ENCODE measurements at places on chromosomes 2 and 18.
A peak's percentile ranks its signal among the peaks of the same experiment; 100 is the strongest.

DNA sequence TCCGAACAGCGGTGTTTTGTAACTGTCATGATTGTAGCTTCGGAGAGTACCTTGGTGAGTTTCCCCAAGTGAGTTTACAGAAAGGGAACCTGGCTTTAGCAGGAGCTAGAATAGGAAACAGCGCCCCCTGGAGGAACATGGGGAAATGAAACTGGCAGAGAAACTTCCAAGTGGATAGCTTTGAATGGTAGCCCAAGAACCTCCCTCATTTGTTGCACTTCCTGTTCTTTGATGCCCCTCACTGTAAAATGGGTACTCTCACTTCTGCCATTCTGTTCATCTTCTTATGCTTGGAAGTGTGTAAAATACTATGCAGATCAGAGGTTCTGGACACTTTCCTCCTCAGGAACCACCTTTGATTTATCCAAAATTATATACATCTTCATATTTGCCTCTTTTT, 36.2 kb downstream of the CHST10 start:
- peak; percentile 37 for DNase-seq

GRCh38 chr2:144776766-144777165, 256.8 kb upstream of the ZEB2 start:
- DNase-seq, result no peak

DNA sequence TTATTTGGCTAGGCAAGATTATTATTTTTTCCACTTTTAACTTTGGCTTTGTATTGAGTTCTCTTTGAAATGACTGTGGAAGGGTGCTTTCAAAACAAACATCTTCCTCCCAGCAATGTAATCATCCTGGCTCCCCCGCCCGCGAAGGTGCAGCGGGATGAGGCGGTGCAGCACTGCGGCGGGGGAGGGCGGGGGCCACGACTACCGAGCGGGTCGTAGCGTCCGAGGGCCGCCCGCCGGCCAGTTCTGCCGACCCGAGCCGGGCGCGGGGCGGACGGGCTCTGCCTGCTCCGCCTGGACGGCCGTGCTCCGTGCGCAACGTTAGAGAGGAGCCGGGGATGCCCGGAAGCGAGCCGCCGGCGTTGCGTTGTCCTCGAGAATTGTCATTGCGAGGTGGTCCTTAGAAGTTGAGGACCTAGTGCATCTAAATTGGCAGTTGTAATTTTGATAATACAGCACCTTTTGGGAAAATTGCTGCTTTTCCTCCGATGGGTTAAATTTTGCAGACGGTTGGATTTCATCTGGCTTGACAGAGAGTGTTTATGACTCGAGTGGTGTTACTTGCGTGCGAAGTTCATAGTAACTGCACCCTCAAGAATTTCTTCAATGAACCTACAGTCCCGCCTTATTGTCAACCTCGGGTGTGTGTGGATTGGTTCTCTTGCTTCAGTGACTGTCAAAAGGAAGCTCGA, 1.1 kb downstream of the EPC2 start:
- DNase-seq, result peak; percentile 74

DNA sequence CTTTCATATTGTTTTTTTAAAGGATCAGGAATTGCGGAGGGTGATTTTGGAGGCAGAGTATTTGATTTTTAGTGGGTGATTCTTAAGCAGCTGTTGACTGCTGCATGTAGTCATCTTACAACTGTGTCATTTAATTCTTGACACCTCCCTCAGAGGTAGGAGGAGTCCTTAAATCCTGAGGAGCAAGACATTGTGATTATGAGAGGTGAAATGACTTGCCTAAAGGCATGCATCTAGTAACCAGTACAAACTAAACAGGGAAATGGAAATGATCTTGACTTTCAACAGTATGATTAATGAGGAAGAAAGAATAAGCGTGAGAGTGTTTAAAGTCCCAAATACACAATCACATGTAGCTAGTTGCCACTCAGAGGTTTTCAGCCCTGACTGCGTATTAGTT, 440.7 kb downstream of the THSD7B start:
- no peak for DNase-seq

GRCh38 chr18:45688833-45689232, 35.1 kb upstream of the SLC14A1 start:
- DNase-seq, result no peak

GRCh38 chr2:207881902-207882301, 112.2 kb upstream of the FZD5 start:
- DNase-seq, result peak; percentile 38

DNA sequence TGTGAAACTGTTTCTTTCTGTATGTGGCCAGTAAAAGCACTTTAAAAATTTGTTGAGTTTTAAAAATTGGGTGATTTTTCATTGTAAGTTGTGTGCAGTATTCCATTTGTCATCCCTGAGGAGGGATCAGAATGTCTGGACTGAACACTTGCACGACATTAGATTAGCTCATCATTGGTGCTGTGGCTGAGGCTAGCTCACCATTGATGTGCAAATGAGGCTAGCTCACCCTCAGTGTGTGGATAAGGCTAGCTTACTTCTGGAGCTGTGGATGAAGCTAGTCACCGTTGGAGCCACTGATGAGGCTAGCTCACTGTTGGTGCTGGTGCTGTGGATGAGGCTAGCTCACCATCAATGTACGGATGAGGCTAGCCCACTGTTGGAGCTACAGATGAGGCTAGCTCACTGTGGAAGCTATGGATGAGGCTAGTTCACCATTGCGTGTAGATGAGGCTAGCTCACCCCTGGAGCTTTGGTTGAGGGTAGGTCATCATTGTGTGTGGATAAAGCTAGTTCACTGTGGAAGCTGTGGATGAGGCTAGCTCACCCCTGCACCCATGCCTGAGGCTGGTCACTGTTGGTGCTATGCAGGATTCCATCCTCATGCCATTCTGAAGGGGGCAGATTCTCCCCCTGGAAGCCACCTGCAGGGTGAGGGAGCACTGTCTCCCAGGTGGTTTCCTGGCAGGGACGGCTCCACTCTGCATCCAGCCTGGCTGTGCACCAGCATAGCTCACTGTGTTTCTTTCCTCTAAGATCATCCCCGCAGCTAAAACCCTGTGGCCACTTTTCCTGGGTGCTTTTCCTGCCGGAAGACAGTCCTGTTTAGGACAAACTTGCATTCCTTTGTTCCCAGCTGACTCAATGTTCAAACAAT, 101.1 kb downstream of the TWIST2 start:
- DNase-seq, result no peak

GRCh38 chr2:162327134-162327769, 8.8 kb upstream of the IFIH1 start:
- DNase-seq, result no peak

GRCh38 chr2:200278694-200279316, 27.7 kb upstream of the SPATS2L start:
- DNase-seq, result no peak

GRCh38 chr2:2557475-2557874, 226.4 kb upstream of the MYT1L start:
- DNase-seq, result no peak

DNA sequence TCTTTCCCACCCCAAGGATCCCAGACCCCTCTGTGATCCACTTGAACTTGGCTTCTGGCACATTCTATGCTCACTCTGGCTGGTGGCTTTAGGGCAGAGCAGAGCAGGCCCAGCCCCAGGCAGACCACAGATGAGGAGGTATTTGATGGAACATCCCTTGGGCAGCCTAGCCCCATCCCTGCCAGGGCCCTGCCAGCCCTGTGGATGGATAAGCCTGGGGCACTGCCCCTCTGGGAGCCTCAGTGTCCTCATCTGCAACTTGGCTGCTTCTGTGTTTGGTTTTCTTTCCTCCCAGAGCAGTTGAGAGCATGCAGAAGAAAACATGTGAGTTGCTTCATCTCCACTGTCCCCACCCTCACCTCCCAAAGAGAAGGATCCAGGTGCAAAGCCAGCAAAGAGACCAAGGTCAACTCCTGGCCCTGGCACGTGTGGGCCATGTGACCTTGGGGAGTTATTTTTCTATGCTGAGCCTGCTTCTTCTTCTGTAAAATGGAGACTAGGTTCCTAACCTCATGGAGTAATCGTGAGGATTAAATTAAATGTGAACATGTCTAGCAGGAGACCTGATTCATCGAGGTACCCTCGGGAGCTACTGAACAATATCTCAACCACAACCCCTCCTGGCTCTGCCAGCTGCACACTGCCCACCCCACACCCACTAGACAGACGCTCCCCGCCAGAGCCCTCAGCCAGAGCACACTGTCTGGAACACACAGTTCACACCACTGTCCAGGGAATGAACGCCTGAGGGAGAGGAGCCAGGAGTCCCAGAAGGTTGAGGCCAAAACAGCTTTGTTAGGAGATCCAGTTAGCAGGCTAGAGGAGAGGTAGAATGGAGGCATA, 14.6 kb upstream of the TNS1 start:
- no peak for DNase-seq

GRCh38 chr2:24885221-24886125, 34.6 kb downstream of the ADCY3 start:
- DNase-seq, result no peak

- DNase-seq, result no peak
Measured at GRCh38 chr2:203451689-203452088, 83.4 kb downstream of the RAPH1 start.

GRCh38 chr2:9212661-9213411, 6.2 kb downstream of the ASAP2 start:
- no peak for DNase-seq

DNA sequence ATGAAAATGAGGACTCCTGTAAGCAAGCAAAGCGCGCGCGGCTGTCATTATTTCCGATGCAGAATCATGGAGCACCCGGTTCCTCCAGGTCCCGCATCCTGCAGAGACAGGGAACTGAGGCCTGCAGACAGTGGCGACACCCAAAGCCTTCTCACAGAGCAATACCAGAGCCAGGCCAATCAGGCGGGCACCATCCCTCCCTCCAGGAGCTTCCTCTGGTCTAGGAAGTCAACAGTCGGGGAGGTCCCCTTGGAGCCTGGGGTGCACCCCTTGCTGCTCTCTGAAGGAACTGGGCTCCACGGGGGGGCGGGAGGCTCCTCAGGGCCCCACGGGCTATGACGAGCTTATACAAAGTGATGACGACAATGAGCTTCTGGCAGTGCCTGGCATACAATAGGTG, 60.3 kb upstream of the HPCAL1 start:
- DNase-seq, result no peak

GRCh38 chr2:32291746-32292145, 14.0 kb downstream of the YIPF4 start:
- DNase-seq, result no peak

- DNase-seq, result no peak
Measured at GRCh38 chr2:30971231-30972025, 164.2 kb upstream of the CAPN13 start.

- no peak for DNase-seq
Measured at GRCh38 chr18:5546660-5547059, 2.9 kb upstream of the EPB41L3 start.

GRCh38 chr18:5979971-5980457, 84.7 kb upstream of the TMEM200C start:
- no peak for DNase-seq

GRCh38 chr2:11784747-11785610, 38.5 kb downstream of the LPIN1 start:
- peak; percentile 25 for DNase-seq

DNA sequence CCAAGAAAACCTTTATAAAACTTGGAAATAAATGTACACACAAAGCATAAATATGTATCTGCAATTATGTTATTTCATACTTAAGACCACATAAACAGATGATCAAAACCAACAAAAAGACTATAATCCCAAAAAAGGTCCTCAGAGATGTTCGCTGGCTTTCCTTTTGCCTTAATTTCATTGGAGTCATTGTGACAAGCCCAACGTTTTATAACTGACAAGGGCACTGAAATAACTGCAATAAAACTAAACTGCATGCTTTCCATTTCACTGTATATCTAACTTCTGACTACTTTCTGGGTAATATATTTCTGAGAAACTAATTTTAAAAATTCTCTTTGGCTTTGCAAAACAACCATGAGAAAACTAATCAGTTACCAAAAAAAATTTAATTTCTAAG, 56.5 kb downstream of the REV1 start:
- no peak for DNase-seq

- no peak for DNase-seq
Measured at GRCh38 chr18:40037356-40037755, 1917.7 kb upstream of the PIK3C3 start.

DNA sequence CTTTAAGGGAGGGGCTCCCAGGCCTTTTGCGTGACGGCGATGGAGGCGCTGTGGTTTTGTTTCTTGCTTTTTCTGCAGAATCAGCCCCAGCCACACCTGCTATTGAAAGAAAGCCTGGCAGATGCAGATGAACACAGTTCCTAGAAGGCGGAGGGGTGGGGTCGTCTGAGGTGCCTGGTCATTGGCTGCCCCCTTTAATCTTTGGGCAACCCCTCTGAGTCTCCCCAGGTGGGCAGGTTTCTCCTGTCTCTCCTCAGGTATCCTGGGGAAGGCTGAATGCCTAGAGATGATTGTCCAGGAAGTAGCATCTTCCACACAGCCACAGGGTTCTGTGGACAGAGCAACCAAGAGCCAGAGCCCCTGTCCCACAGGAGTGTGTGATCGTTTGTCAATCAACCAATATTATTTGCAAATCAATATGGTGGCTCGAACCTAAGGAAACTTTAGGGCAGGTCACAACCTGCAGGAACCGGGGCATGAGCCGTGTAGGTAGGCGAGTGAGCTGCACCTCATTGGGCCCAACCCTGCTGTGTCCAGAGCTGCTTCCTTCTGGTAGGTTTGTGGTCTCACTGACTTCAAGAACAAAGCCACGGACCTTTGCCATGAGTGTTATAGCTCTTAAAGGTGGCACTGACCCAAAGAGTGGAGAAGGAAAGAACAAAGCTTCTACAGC, 104.3 kb downstream of the NDUFA10 start:
- no peak for DNase-seq

DNA sequence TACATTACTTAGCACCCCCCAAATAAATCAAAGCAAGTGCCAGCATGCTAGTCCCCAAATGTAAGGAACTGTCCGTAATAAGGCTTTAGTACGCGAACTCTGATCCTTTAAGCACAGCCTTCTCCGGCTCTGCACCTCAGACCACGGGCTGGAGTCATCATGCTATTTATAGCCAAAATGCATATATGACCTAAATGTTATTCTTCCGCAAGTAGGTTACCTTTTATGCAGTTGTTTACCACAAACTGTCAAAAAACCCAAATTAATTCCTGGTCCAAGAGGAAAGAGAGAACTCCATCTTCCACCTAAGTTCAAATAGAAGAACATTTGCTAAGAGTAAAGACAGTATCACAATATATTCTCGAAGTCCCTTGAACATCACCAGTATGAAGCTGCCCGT, 42.7 kb downstream of the ZNF516 start:
- no peak for DNase-seq

DNA sequence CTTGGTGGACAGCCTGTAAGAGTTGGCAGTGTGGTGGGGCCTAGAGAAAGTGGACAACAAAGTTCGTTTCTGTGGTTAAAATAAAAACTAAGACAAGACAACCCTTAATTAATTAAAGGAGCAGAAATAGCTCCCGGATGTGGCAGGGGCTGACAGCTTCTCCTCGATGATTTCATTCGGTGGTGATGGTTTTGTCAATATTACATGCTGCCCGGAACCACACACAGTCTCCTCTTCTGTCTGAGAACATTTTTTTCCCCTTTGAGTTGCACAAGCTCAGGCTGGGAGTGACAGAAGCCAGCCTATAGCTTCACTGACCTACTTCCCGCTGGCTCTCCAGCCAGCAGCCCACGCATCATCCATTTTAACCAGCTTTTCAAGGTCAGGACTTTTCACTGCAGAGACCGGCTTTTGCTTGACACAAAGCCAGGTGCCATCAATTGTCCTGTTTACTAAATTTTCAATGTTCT, 378.8 kb downstream of the SLC4A3 start:
- no peak for DNase-seq

Measured in GM04504 (cell line).